ENCODE measurements at places on chromosomes 2 and 18. TPM values are rescaled to one million over a fixed set of nuclear protein-coding genes. Genes with fewer than 3 reads are reported as not detected.

- H3K36me3 ChIP-seq, result peaks cover 67% of the 10 kb centered on the region
- DNase-seq, result no peak
- peaks cover 6% of the 10 kb centered on the region for H3K4me1 ChIP-seq
- H3K4me3 ChIP-seq, result no peak overlapping the region
These were observed 24.6 kb downstream of the PTRHD1 start for GRCh38 chr2:24768601-24769000.

- no peak for DNase-seq
- H3K4me3 ChIP-seq, result no peak overlapping the region
- no peaks in the 10 kb centered on the region for H3K4me1 ChIP-seq
- no peaks in the 10 kb centered on the region for H3K27me3 ChIP-seq
- no peak overlapping the region for H3K27ac ChIP-seq
These were observed 63.3 kb downstream of the LPIN1 start for GRCh38 chr2:11809586-11810236.

GRCh38 chr18:79518028-79518682, 122.4 kb downstream of the NFATC1 start:
- no peak overlapping the region for H3K27ac ChIP-seq
- H3K27me3 ChIP-seq, result no peaks in the 10 kb centered on the region
- H3K4me1 ChIP-seq, result no peaks in the 10 kb centered on the region
- no peak for DNase-seq

DNA sequence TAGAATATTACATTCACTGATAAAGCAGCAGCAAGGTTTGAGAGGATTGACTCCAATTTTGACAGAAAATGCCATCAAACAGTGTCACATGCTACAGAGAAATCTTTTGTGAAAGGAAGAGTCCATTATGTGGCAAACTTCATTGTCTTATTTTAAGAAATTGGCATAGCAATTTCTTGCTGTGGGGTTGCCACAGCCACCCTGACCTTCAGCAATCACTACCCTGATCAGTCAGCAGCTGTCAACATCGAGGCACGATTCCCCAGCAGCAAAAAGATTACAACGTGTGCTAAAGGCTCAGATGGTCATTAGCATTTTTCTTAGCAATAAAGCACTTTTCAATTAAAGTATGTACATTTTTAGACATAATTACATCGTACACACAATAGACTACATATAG, 74.7 kb downstream of the PRKCE start:
- H3K27me3 ChIP-seq, result no peaks in the 10 kb centered on the region
- H3K36me3 ChIP-seq, result no peaks in the 10 kb centered on the region
- no peaks in the 10 kb centered on the region for H3K4me1 ChIP-seq
- no peak overlapping the region for H3K4me3 ChIP-seq

GRCh38 chr2:58441643-58442042, 200.5 kb upstream of the FANCL start:
- no peaks in the 10 kb centered on the region for H3K27me3 ChIP-seq
- no peak overlapping the region for H3K4me3 ChIP-seq
- H3K4me1 ChIP-seq, result no peaks in the 10 kb centered on the region

- no peaks in the 10 kb centered on the region for H3K36me3 ChIP-seq
- no peak overlapping the region for H3K27ac ChIP-seq
- peaks cover 13% of the 10 kb centered on the region for H3K4me1 ChIP-seq
- no peak overlapping the region for H3K4me3 ChIP-seq
- no peaks in the 10 kb centered on the region for H3K27me3 ChIP-seq
These were observed 155.6 kb upstream of the GLI2 start for GRCh38 chr2:120579916-120580685.

- no peaks in the 10 kb centered on the region for H3K36me3 ChIP-seq
- H3K4me3 ChIP-seq, result no peak overlapping the region
- H3K27me3 ChIP-seq, result no peaks in the 10 kb centered on the region
- H3K4me1 ChIP-seq, result no peaks in the 10 kb centered on the region
- no peak overlapping the region for H3K27ac ChIP-seq
These were observed 1291.6 kb upstream of the ZEB2 start for GRCh38 chr2:145811276-145812164.

DNA sequence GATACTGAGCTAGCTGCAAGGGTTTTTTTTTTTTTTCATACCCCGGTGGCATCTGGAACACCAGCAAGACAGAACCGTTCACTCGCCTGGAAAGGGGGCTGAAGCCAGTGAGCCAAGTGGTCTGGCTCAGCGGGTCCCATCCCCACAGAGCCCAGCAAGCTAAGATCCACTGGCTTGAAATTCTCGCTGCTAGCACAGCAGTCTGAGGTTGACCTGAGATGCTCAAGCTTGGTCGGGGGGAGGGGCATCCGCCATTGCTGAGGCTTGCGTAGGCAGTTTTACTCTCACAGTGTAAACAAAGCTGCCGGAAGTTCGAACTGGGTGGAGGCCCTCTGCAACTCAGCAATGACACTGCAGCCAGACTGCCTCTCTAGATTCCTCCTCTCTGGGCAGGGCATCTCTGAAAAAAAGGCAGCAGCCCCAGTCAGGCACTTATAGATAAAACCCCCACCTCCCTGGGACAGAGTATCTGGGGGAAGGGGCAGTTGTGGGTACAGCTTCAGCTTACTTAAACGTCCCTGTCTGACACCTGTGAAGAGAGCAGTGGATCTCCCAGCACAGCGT, 5.1 kb upstream of the MIB1 start:
- DNase-seq, result no peak
- H3K4me1 ChIP-seq, result peaks cover 31% of the 10 kb centered on the region
- no peak overlapping the region for H3K4me3 ChIP-seq

DNA sequence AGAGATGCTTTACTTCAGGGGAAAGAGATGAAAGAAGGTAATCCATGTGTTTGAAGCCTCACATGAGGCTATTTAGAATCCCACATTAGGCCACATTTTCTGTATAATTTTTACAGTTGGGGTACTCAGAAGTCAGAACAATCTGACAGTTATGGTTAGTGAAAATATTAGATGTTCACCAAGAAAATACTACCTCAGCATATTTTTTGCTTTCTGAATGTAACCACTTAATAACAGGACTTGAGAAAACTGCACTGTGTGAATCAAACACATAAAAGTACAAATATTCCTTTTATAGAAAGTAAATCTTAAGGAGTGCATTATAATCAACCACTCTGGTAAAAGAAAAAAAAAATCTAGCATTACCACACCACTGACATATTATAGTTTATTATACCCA, 169.3 kb downstream of the SATB2 start:
- no peak overlapping the region for H3K27ac ChIP-seq
- no peak overlapping the region for H3K4me3 ChIP-seq
- H3K4me1 ChIP-seq, result no peaks in the 10 kb centered on the region

DNA sequence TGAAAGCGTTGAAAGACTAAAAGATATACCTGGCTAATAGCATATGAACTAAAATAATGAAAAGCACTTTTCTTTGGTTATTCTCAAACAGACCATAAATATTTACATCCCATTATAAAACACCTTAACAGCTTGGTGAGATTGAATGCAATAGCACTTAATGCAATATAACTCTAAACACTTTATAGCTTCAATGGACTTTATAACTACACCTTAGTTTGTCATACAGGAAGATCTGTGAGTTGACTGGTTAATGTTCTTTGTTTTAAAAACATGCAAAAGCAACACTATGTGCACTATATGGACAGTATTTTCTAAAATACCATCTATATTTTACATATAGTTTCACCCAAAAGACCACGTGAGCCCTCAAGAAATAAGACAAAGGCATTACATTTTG, 353.3 kb upstream of the ACVR2A start:
- no peak overlapping the region for H3K4me3 ChIP-seq
- DNase-seq, result no peak
- H3K27ac ChIP-seq, result no peak overlapping the region
- H3K27me3 ChIP-seq, result no peaks in the 10 kb centered on the region
- no peaks in the 10 kb centered on the region for H3K36me3 ChIP-seq

- H3K27ac ChIP-seq, result no peak overlapping the region
- no peaks in the 10 kb centered on the region for H3K36me3 ChIP-seq
- no peaks in the 10 kb centered on the region for H3K27me3 ChIP-seq
- no peaks in the 10 kb centered on the region for H3K4me1 ChIP-seq
- no peak overlapping the region for H3K4me3 ChIP-seq
These were observed 43.6 kb downstream of the L3MBTL4 start for GRCh38 chr18:6370886-6371635.

DNA sequence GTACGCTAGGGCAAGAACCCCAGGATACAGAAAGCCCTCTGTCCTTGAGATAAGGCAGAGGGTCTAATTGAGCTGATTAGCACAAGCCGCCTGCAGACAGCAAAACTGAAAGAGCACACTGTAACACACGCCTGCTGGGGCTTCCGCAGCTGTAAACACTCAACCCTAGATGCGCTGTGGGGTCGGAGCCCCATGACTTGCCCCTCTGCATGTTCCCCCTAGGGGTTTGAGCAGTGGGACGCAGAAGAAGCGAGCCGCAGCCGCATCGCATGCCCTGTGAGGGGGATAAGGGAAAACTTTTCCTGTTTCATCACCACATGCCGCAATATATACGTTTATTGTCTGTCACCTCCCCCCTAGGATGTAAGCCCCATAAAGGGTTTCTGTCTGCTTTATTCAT, 384.6 kb downstream of the PLCL1 start:
- no peak overlapping the region for H3K4me3 ChIP-seq
- H3K36me3 ChIP-seq, result no peaks in the 10 kb centered on the region

DNA sequence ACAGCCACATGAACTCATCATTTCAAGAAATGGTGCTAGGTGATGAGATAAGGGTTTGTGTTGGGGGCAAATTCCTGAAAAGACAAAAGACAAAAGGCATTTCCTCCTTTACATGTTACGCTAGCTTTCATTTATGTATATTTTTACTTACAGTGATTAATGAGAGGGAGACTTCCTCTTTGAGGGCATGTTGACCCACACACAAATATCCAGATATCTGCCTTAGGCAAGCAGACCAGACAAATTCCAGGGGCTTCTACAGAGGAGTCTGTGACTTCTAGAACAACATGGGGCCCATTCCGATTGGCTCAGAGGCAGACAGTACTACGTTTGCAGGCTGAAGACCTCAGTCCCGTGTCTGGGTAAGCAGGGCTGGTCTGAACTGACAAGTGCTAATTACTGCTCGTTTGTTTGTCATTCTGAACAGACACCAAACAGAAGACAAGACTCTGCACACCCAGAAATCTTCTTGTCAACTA, 74.8 kb upstream of the ST6GAL2 start:
- H3K4me3 ChIP-seq, result no peak overlapping the region
- H3K36me3 ChIP-seq, result no peaks in the 10 kb centered on the region
- no peaks in the 10 kb centered on the region for H3K4me1 ChIP-seq
- no peaks in the 10 kb centered on the region for H3K27me3 ChIP-seq

GRCh38 chr2:217113491-217113890, 253.6 kb upstream of the TNP1 start:
- no peak overlapping the region for H3K27ac ChIP-seq
- H3K4me3 ChIP-seq, result no peak overlapping the region
- DNase-seq, result no peak
- no peaks in the 10 kb centered on the region for H3K27me3 ChIP-seq
- H3K4me1 ChIP-seq, result no peaks in the 10 kb centered on the region
- no peaks in the 10 kb centered on the region for H3K36me3 ChIP-seq

DNA sequence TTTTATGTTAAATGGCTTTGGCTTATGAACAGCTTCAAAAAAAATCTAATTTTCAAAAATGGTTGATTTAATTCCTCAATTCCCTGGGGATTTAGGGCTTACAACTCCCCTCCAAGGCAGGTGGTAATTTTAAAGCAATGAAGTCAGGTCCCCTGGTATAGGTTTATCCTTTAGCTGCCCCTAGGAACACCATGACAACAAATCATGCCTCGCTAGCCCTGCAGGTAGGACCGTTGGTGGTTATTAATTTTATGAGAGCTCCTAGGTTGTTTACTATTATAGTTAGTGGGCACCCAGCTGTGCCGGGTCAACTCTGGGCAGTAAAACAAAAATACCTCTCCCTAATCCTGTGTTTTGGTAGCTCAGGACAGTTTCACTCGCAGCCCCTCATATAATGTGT, 26.2 kb upstream of the MBOAT2 start:
- no peak overlapping the region for H3K27ac ChIP-seq
- peaks cover 16% of the 10 kb centered on the region for H3K27me3 ChIP-seq
- DNase-seq, result no peak
- no peaks in the 10 kb centered on the region for H3K4me1 ChIP-seq
- no peaks in the 10 kb centered on the region for H3K36me3 ChIP-seq

GRCh38 chr2:219638217-219638947, 11.0 kb downstream of the SLC4A3 start:
- H3K4me3 ChIP-seq, result no peak overlapping the region
- H3K27ac ChIP-seq, result no peak overlapping the region
- H3K27me3 ChIP-seq, result no peaks in the 10 kb centered on the region
- peaks cover 4% of the 10 kb centered on the region for H3K4me1 ChIP-seq
- H3K36me3 ChIP-seq, result no peaks in the 10 kb centered on the region

- H3K36me3 ChIP-seq, result no peaks in the 10 kb centered on the region
- no peaks in the 10 kb centered on the region for H3K27me3 ChIP-seq
- DNase-seq, result no peak
- H3K4me3 ChIP-seq, result no peak overlapping the region
- peaks cover 62% of the 10 kb centered on the region for H3K4me1 ChIP-seq
- H3K27ac ChIP-seq, result peak overlapping the region; percentile 25
These were observed 129.6 kb downstream of the RBMS1 start for GRCh38 chr2:160363961-160364360.

AFF3 gene
- 4.9 TPM for total RNA-seq

PLCL1 gene
- 2.0 TPM for total RNA-seq

DCDC2C gene
- not detected for total RNA-seq

Measured in esophagus squamous epithelium (tissue), 5 donors.